Activated T-helper 2 cell treated with anti-CD3 and anti-CD28 coated beads, Interferon-gamma antibody, Interleukin-2, Interleukin-4, amounts not matched to agents 10 μg/mL and 5 μg/mL and 100 μg/mL, durations not matched to agents 14 hours and 24 hours and 36 hours (primary cell): ENCODE measurements at places on chromosomes 11 and 22. TPM values are rescaled to one million over a fixed set of nuclear protein-coding genes. Genes with fewer than 3 reads are reported as not detected.

The DAGLA gene
- total RNA-seq = 0.07 TPM in 2 replicates

The ST14 gene
- 0.09 and 0.14 TPM in 2 replicates for total RNA-seq

The CCDC73 gene
- total RNA-seq = 0.11 and 0.14 TPM in 2 replicates

The CARD16 gene
- total RNA-seq = 5.2 and 5.8 TPM in 2 replicates

The LDHAL6A gene
- not detected in 2 replicates for total RNA-seq

The IL18BP gene
- total RNA-seq = 12.6 and 13.5 TPM in 2 replicates

The MALAT1 gene
- total RNA-seq = 4,338 and 4,347 TPM in 2 replicates

The UBE2L6 gene
- total RNA-seq = 135 and 137 TPM in 2 replicates

The OR51I1 gene
- total RNA-seq = not detected in 2 replicates

The TRIM49 gene
- not detected in 2 replicates for total RNA-seq

The GAS2 gene
- 0.80 and 1.5 TPM in 2 replicates for total RNA-seq

The RIBC2 gene
- total RNA-seq = 9.9 and 11.0 TPM in 2 replicates

The BCO2 gene
- 1.2 and 1.4 TPM in 2 replicates for total RNA-seq

The DTX4 gene
- total RNA-seq = 0.09 and 0.68 TPM in 2 replicates

The GGTLC3 gene
- not detected in 2 replicates for total RNA-seq

The FDXACB1 gene
- 7.4 and 8.2 TPM in 2 replicates for total RNA-seq

The SLC43A1 gene
- 27.6 and 30.9 TPM in 2 replicates for total RNA-seq

The BTG4 gene
- not detected in 2 replicates for total RNA-seq
